ENCODE measurements at places on chromosomes 11 and 22.

GRCh38 chr11:69832561-69833413 is 13.6 kb upstream of the FGF3 start:
- no peak for DNase-seq

GRCh38 chr22:40997520-40997919 is 46.3 kb downstream of the RBX1 start:
- DNase-seq = no peak

DNA sequence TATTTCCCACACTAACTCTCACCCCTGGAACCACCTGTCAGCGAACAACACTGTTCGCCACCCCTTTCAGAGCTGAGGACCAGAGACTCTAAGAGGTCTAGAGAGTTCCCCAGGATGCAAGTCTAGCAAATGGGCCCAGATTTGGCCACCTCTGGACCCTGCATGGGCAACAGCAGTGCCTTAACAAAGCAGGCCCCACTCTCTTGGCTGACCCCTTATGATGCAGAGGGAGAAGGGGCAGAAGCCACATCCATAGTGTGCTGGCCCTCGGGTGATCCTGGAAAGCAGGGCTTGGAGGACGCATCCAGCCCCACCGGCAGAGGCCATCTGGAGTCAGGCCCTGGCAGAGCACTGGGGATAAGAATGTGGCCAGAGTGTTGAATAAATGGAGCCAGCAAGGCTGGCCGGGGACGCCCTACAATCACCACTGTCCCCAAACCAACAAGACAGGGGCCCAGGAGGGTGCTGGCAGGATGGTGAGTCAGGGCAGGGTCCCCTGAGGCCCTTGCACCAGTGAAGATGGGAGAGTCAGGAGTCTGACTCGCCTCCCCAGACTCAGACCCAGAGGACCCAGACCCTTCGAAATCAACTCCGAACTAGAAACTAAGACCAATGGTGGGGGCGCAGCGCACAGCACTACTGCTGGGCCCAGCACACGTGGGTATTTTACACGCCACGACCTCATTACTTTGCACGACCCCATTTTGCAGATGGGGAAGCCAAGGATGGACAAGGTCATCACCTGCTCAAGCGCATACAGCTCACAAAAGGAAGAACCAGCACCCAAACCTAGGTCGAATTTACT is 6.5 kb downstream of the CSNK1E start:
- no peak for DNase-seq

DNA sequence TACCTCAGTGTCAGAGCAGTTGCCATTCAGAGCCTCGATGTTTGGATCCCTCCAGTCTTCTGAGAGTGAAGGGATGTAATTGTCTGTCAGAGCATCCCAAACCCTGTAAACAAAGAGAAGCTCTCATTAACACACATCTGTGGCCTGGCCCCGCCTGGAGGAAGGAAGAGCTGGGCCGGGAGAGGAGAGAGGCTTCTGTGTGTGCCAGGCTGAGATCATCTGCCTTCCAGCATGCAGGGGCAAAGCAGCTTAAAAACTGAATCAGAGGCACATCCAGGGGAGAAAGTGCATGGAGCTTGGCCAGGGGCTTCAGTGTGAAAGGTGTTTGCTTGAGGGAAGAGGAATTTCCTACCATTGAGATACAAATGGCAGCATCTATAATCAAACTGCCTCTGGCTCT is 14.5 kb downstream of the FEZ1 start:
- DNase-seq = no peak

GRCh38 chr22:49551446-49551845 is 276.2 kb downstream of the BRD1 start:
- no peak for DNase-seq

DNA sequence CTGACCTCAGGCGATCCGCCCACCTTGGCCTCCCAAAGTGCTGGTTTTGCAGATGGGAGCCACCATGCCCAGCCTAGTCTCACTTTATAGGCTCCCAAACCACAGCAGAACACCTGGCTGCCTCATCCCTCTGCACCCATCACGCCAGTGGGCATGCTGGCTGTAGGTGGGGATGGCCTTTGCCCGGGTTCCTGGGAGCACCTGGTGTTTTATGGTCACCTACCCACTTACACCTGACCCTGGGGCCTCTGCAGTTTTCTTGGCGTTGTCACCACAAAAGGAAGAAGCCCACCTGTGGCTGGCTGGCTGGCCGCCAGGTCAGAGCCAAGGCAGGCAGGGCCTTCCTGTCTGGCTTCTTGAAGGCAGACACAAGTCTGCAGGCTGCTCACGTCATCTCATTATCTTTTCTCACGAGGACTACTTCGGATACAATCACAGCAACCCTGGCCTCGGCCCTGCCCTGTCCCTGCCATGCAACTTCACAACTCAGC is 8.2 kb downstream of the RRP7A start:
- no peak for DNase-seq

DNA sequence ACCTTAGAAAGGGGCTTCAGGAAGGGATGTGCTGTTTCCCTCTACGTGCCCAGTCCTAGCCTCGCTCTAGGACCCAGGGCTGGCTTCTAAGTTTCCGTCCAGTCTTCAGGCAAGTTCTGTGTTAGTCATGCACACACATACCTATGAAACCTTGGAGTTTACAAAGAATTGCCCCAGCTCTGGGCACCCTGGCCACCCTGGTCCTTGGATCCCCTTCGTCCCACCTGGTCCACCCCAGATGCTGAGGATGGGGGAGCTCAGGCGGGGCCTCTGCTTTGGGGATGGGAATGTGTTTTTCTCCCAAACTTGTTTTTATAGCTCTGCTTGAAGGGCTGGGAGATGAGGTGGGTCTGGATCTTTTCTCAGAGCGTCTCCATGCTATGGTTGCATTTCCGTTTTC is 2.2 kb upstream of the TAGLN start:
- no peak for DNase-seq

- DNase-seq = no peak
These were observed 24.1 kb upstream of the CHKA start for GRCh38 chr11:68145120-68145866.

DNA sequence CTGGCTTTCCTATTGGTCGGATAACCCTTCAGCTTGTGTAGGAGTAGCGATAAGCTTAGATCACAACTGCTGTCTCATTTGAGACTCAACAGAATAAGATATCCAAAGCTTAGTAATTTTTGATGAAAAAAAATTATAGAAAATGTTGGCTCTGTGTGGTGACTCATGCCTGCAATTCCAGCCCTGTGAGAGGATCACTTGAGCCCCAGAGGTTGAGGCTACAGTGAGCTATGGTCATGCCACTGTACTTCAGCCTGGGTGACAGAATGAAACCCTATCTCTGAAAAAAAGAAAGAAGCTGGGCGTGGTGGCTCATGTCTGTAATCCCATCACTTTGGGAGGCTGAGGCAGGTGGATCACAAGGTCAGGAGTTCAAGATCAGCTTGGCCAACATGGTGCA is 55.6 kb upstream of the RRM1 start:
- no peak for DNase-seq

DNA sequence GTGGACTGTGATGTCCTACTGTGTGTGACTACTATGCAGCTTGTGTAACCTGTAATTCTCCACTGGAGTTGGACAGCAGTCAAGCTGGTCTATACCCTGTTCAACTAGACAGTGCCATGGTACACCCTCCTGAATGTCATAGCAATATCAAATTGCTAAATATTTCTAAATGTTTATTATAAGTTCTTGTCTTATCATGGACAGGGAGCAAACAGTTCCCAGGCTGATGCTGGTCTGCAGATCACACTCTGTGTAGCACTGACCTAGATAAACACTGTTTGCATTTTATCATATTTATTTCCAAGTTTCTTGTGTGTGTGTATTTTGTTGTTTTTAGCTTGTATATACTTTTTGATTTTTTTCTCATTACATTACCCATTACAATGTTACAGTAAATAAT is 22.0 kb downstream of the PARVA start:
- DNase-seq = no peak

GRCh38 chr11:129946256-129946655 is 50.9 kb upstream of the NFRKB start:
- no peak for DNase-seq

- DNase-seq = no peak
These were observed 16.6 kb upstream of the ARHGAP20 start for GRCh38 chr11:110728883-110729282.

DNA sequence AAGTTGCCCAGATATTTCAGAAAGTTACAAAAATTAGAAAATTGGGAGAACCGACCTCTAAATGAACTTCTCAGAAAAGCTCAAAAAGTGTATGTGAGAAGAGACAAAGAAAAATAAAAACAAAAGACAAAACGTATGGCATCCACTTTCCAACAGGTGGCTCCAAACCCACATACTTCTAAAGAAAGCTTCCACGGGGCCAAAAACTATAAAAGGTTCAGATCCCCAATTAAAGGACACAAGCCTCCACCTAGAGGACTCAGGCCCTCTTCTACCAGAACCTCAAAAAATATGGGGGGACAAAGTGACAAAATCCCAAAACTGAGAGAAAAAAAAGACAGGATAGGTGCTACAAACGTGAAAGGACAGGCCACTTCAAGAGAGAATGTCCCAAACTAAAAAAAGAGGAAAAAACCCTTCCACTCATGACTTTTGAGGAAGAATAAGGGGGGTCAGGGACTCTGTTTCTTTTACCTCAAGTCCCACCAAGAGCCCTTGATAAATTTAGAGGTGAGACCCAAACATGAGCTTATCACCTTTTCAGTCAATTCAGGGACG is 8.8 kb downstream of the SCGB2A1 start:
- DNase-seq = no peak

- no peak for DNase-seq
These were observed 111.6 kb downstream of the NTM start for GRCh38 chr11:131481971-131482370.

GRCh38 chr22:39341179-39341578 is 8.6 kb upstream of the SYNGR1 start:
- no peak for DNase-seq

DNA sequence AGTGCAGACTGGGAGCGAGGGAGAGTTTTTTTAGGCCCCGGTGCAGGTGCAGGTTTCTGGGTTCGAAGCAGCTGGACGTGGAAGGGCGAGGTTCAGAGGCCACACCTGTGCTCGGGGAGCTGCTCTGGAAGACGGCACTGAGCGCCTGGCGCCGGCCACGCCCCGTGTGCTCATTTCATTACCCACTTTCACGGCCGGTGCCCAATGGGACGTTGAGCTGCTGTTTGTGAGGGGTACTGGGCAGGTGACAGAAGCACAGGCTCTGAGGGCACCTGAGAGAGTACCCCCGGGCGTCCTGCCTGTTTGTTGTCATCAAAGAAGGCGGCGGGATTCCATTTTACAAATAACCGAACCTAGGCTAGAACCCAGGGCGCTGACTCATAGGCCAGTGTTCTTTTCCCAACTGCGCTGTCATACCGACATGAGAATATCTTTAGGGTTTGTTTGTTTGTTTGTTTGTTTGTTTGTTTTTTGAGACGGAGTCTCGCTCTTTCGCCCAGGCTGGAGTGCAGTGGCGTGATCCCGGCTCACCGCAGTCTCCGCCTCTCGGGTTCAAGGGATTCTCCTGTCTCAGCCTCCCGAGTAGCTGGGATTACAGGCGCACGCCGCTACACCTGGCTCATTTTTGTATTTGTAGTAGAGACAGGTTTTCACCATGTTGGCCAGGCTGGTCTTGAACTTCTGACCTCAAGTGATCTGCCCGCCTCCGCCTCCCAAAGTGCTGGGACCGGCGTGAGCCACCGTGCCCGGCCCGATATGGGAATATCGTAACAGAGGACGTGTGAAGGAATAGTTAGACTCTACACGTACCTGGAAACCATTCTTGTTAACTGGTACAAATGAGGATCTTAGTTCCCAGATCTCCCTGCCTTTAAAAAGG is 16.6 kb upstream of the SPTBN2 start:
- DNase-seq = peak; percentile 27

DNA sequence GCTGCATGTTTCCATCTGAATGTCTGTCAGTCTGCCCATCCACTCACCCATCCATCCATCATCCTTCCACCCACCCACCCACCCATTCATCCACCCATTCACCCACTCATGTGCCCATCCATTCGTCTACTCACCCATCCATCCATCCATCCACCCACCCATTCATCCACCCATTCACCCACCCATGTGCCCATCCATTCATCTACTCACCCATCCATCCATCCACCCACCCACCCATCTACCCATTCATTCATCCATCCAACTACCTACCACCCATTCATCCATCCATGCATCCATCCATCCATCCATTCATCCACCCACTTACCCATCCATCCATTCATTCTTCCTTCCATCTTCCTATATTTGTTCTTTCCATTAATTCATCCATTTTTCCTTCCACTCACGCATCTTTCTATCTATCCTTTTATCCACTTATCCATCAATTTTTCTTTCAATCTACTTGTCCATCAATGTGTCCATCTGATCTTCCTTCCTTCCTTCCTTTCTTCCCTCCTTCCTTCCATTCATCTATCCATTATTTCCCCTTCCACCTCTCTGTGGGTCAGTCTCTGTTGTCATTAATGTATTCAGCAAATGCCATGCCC is 8.0 kb downstream of the CRYBB3 start:
- DNase-seq = no peak

DNA sequence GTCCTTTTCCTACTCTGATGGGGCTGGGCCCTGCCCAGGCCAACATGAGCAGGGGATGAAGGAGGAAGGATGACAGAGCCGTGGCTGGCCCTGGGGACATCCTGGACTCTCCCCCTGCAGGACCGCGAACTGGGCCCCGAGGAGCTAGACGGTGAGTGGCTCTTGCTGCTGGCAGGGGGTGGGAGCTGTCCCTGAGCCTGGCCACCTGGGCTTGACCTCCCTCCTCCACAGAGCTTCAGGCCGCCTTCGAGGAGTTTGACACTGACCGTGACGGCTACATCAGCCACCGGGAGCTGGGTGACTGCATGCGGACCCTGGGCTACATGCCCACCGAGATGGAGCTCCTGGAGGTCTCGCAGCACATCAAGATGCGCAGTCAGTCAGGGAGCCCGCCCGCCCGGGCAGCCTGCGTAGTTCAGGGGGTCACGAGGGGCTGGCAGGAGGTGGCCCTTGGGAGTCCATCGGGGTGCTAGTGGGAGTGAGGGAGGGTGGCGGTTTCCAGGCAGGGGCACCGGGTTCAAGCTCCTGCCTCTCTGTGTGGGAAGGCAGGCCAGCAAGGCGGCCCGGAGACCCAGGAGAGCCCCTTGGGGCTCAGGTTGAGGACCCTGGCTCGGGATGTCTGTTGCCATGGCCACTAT is 1.0 kb downstream of the CABP4 start:
- DNase-seq = no peak

GRCh38 chr11:110812086-110812733 is 100.0 kb upstream of the ARHGAP20 start:
- no peak for DNase-seq

- DNase-seq = no peak
These were observed 49.7 kb downstream of the ARRB1 start for GRCh38 chr11:75301601-75302345.

DNA sequence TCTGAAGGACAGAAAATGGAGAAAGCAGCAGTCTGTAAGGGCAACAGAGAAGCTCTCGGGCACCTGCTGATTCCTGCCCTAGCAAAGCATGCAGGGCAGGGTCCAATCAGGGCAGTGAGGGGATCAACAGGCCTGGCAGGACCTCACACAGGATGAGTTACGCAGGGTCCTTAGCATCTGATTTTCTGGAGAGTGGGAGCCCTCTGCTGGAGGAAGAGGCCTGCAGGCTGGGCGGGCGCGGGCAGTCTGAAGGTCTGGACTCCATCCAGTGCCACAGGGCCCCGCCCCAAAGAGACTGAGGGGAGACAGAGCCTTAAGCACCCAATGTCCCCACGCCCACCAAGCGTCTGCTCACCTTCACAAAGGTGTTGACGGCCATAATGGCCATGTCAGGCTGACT is 28.9 kb downstream of the AP1B1 start:
- no peak for DNase-seq

All from stimulated activated CD4-positive, alpha-beta T cell treated with anti-CD3 and anti-CD28 coated beads, Interleukin-15, amount 100 ng/mL, for 1 hour (primary cell).